Heart left ventricle (tissue), 16 donors: ENCODE measurements at places on chromosomes 7 and 10. TPM values are rescaled to one million over a fixed set of nuclear protein-coding genes. Genes with fewer than 3 reads are reported as not detected.
A peak's percentile ranks its signal among the peaks of the same experiment; 100 is the strongest.

DNA sequence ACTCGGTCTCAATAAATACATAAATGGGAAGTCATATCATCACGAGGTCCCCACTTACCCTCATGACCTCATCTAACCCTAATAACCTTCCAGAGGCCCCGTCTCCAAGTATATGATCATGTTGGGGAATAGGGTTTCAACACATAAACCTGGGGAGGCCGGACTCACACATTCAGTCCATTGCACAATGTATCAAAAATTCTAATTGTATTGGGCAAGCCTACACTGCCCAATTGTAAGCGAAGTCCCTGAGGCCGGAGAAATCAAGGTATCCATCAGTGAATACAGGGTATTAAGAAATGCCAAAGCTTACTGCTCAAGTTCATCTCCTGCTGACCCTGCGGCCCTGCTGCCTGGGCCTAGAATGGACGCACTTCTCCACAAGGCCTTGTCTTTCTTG is 69.6 kb downstream of the PARP12 start:
- DNase-seq, result no peak
- H3K27me3 ChIP-seq, result no peaks in the 10 kb centered on the region
- H3K4me1 ChIP-seq, result no peaks in the 10 kb centered on the region
- H3K4me3 ChIP-seq, result no peak overlapping the region
- no peak overlapping the region for H3K27ac ChIP-seq
- no peaks in the 10 kb centered on the region for H3K36me3 ChIP-seq

ZNF804B gene
- not detected for total RNA-seq

NIPSNAP2 gene
- 294 TPM for total RNA-seq

DNA sequence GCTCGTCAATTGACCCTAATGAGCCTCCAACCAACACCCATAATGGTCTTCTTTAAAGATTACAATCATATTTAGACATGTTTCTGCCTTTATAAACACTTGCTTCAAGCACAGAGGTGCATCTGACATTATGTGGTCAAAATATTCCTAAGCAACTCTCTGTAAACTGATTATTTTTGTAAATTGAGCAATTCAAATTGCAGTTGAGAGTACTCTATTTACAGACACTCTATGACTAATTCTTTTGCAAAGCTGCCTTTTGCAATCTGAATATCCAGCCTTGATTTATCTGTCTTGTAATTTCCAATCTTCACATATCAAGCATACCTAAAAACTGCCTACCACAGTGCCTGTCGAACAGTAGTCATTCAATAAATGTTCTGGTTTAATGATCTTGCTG is 112.0 kb downstream of the PDE1C start:
- H3K4me3 ChIP-seq, result no peak overlapping the region
- H3K36me3 ChIP-seq, result no peaks in the 10 kb centered on the region
- DNase-seq, result no peak

- H3K27me3 ChIP-seq, result no peaks in the 10 kb centered on the region
- DNase-seq, result no peak
- no peaks in the 10 kb centered on the region for H3K36me3 ChIP-seq
Measured at GRCh38 chr7:68694656-68695055, 903.6 kb upstream of the AUTS2 start.

DNA sequence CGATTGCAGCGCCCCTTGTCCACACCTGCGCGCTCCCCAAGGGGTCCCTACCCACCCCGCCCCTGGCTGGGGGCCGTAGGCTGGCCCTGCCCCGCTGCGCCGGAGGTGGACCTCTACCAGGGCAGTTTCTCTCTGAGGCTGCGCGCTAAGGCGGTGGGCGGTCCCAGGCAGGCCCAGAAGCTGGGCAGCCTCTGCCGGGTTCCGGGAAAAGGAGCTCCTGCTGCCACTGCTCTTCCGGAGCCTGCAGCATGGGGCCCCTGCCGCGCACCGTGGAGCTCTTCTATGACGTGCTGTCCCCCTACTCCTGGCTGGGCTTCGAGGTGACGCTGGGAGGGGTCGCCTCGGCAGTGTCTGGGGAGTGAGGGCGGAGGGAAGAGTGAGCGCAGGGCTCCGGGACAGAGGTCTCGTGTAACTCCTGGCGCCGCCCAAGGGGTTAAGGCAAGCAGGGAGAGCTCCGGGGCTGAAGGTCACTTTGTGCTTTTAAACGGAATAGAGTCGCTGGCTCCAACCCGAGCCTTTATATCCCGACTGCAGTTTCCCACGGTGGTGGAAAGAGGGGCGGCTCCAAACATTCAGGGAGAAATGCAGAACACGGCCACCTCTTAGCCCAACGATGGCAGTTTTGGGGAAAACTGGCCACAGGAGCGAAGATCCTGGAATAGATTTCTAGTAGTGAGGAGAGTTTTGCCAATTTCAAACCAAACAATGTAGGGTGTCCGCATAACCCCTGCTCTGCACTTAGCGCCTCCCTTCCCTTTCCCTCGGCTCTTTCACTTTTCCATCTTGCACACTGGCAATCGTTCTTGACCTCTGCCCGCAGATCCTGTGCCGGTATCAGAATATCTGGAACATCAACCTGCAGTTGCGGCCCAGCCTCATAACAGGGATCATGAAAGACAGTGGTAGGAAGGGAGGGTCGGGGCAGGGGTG is at the start of gene GSTK1:
Gene GSTK1 (plus strand): TSS at position 176 of the 930 bp plus-strand sequence. CDS start 73 bp downstream, at position 249.
- DNase-seq, result peak; percentile 90
- H3K4me1 ChIP-seq, result peaks cover 20% of the 10 kb centered on the region
- H3K36me3 ChIP-seq, result peaks cover 18% of the 10 kb centered on the region
- peak within 1 kb of the TSS; percentile 91 for H3K27ac ChIP-seq
- H3K27me3 ChIP-seq, result no peaks in the 10 kb centered on the region

CYP3A7 gene
- not detected for total RNA-seq

DNA sequence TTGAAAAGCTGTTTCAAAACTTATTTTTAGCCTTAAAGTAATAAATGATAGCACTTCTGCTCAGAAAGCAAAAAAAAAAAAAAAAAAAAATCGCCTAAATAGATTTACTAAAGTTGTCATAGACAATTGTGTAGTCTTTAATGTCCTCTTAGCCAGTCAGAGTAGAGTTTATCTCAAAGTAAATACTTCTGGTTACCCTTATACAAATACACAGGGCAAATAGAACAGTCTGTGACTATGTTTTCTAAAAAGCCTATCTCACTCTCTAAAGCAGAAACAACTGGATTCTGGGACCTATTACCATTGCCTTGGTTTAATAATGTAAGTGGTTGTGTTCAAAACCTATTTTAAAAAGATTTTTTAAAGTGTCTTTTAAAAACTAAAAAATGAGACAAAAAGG is 156.2 kb upstream of the THSD7A start:
- no peak overlapping the region for H3K4me3 ChIP-seq
- no peaks in the 10 kb centered on the region for H3K36me3 ChIP-seq
- H3K27me3 ChIP-seq, result no peaks in the 10 kb centered on the region
- no peaks in the 10 kb centered on the region for H3K4me1 ChIP-seq
- DNase-seq, result no peak
- H3K27ac ChIP-seq, result no peak overlapping the region
